SK-MEL-5 (cell line): ENCODE measurements at places on chromosomes 12 and 14.

DNA sequence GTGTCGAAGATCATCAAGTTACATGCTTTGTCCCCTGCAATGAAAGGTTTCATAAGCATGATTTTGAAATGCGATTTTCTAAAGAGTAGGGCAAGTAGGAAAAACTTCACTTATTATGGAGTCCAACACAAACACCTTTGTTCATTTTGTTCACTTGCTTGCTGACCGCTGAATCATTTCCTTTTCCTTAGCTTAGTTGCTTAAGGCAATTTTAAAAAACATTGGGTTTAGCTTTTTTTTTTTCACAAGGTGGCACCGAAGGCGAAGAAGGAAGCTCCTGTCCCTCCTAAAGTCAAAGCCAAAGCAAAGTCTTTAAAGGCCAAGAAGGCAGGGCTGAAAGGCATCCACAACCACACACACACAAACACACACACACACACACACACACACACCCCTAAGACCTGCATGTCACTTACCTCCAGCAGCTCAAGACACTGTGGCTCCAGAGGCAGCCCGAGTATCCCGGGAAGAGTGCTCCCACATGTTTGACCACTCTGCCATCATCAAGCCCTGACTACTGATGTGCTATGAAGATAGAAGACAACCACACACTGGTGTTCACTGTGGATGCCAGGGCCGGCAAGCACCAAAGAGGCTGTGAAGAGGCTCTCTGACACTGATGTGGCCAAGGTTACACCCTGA, 11.4 kb downstream of the MANSC1 start:
- DNase-seq, result peak; percentile 93

GRCh38 chr12:48182631-48183030, 813 bp upstream of the CCDC184 start:
- no peak for DNase-seq

- DNase-seq, result no peak
Observed at GRCh38 chr14:97602438-97603117, 805.4 kb downstream of the VRK1 start.

- DNase-seq, result no peak
Observed at GRCh38 chr12:41946106-41946505, 198.6 kb downstream of the GXYLT1 start.

GRCh38 chr14:64293976-64294671, at the start of gene ESR2:
Gene ESR2 (minus strand): TSS chr14:64294371. CDS start chr14:64282985, 11,386 bp downstream.
- no peak for DNase-seq

- DNase-seq, result no peak
Observed at GRCh38 chr12:10182354-10183049, 3.7 kb downstream of the TMEM52B start.
